ENCODE measurements at places on chromosomes 5 and 9. TPM values are rescaled to one million over a fixed set of nuclear protein-coding genes. Genes with fewer than 3 reads are reported as not detected.

The C5orf52 gene
- total RNA-seq = not detected

- H3K27me3 ChIP-seq = no peaks in the 10 kb centered on the region
- H3K4me1 ChIP-seq = no peaks in the 10 kb centered on the region
- H3K27ac ChIP-seq = no peak overlapping the region
- H3K4me3 ChIP-seq = no peak overlapping the region
Measured at GRCh38 chr5:1925111-1926070, 42.7 kb upstream of the IRX4 start.

GRCh38 chr9:34577400-34578240 lies 11.9 kb downstream of the CNTFR start:
- DNase-seq = no peak
- H3K4me3 ChIP-seq = no peak overlapping the region
- H3K36me3 ChIP-seq = no peaks in the 10 kb centered on the region
- H3K27ac ChIP-seq = no peak overlapping the region
- H3K27me3 ChIP-seq = peaks cover 44% of the 10 kb centered on the region

GRCh38 chr5:103037673-103038455 lies 82.1 kb downstream of the GIN1 start:
- DNase-seq = peak; percentile 10
- H3K4me1 ChIP-seq = no peaks in the 10 kb centered on the region
- no peak overlapping the region for H3K4me3 ChIP-seq
- H3K27me3 ChIP-seq = no peaks in the 10 kb centered on the region
- H3K36me3 ChIP-seq = no peaks in the 10 kb centered on the region

The RNF130 gene
- 14.7 TPM for total RNA-seq

The MSANTD3 gene
- 59.6 TPM for total RNA-seq

DNA sequence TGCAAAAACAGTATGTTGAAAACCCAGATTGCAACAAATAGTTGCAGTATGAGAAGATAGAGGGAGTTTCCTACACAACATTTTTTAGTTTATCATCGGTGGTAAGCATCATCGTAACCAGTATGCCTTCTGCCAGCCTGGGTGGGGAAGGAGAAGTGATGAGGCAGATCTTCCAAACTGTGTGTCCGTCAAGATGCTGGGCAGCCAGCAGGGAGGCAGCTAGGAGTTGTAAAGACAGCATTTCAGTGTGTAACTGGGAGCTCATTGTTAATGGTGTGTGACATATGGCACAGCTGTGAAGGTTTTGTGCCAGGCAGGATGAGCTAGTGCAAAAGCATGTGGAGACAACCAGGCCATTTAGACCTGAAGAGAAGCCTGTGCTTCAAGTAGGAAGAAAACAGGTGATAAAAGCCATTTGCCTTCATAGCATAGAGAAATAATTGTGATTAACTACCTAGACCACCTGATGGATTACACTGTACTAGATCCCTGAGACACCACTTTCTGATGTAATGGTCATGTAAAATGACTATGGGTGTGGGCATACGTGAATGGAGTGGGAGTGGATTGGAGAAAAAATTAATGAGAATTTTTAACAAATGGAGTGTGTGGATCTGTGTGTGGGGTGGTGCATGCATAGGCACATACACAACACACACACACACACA lies 347.0 kb upstream of the ADAMTSL1 start:
- no peaks in the 10 kb centered on the region for H3K4me1 ChIP-seq
- no peaks in the 10 kb centered on the region for H3K36me3 ChIP-seq
- H3K27ac ChIP-seq = no peak overlapping the region
- H3K4me3 ChIP-seq = no peak overlapping the region
- H3K27me3 ChIP-seq = no peaks in the 10 kb centered on the region

The SLC6A3 gene
- not detected for total RNA-seq

- H3K4me1 ChIP-seq = no peaks in the 10 kb centered on the region
- H3K27ac ChIP-seq = no peak overlapping the region
Measured at GRCh38 chr9:17068671-17069070, 66.2 kb upstream of the CNTLN start.

The IL9 gene
- total RNA-seq = not detected

DNA sequence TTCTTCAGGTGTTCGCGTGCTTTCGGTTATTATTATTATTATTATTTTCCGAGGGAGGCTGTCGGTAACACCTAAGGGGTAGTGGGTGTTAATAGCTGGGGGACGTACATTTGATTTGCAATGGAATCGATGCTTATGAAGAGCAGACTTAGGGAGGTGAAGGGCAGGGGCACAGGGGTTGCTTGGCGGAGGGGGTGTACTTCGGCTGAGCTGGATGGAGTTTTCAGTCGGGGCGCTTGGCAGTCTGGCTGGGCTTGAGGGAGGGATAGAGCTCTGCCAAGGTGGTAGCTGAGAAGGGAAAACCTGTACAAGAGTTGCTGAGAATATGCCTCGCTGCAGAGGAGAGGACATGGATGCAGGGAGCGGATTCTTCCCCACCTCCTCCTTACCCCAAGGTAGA lies 617 bp upstream of the PTPRD start:
- peaks cover 6% of the 10 kb centered on the region for H3K27me3 ChIP-seq
- no peaks in the 10 kb centered on the region for H3K36me3 ChIP-seq
- no peaks in the 10 kb centered on the region for H3K4me1 ChIP-seq
- DNase-seq = no peak
- peak overlapping the region; percentile 34 for H3K4me3 ChIP-seq
- no peak overlapping the region for H3K27ac ChIP-seq

DNA sequence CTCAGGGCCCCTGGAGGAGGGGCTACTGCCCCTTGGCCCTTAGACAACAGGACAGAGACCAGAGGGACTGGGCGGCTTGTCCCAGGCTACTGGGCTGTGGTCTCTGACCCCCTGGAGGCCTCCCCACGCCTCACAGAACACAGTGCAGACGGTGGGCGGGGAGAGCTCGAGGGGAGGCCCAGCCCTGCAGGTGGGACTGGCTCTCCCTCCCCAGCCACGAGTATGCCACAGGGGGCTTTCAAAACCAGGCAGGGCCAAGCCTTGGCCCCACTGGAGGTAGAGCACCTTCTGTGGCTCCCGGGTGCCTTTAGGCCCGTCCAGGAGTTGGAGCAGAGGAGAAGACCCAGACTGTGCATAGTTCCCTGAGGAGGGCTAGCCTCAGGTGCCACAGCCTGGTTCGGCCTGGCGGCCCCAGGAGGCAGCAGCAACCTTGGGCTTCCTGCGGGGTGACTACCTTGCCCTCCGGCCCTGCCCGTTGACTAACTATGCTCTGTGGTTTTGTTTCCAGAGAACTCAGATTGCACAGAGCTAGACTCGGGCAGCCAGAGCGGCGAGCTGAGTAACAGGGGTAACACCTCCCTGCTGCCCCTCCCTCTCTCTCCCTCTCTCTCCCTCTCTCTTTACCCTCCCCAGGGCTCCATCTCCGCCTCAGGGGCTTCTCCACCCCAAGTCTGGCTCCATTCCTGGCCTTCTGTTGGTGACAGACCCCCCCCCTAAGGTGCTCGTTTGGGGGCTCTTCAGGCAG lies 15.5 kb downstream of the CARD19 start:
- peaks cover 3% of the 10 kb centered on the region for H3K4me1 ChIP-seq
- DNase-seq = peak; percentile 61
- no peak overlapping the region for H3K4me3 ChIP-seq
- H3K27ac ChIP-seq = no peak overlapping the region
- H3K36me3 ChIP-seq = peaks cover 26% of the 10 kb centered on the region

DNA sequence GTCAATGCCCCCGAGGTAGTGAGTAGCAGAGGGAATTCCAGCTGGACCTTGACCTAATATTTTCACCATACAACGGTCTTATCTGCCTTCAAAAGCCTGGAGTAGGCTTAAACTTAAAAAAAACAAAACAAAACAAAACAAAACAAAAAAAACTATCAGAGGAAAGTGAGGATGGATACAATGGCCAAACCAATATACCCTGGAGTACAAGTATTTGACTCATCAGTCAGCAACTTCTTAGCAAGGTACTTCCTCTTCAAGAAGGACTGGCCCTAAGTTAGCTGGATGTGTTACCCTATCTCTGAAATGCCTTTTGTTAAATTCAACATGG lies 160.6 kb upstream of the GNA14 start:
- no peak overlapping the region for H3K4me3 ChIP-seq
- no peak for DNase-seq
- no peak overlapping the region for H3K27ac ChIP-seq
- peaks cover 4% of the 10 kb centered on the region for H3K4me1 ChIP-seq
- no peaks in the 10 kb centered on the region for H3K27me3 ChIP-seq

- H3K4me1 ChIP-seq = no peaks in the 10 kb centered on the region
- H3K36me3 ChIP-seq = no peaks in the 10 kb centered on the region
- H3K27me3 ChIP-seq = no peaks in the 10 kb centered on the region
Measured at GRCh38 chr9:119839888-119840287, 470.7 kb upstream of the BRINP1 start.

DNA sequence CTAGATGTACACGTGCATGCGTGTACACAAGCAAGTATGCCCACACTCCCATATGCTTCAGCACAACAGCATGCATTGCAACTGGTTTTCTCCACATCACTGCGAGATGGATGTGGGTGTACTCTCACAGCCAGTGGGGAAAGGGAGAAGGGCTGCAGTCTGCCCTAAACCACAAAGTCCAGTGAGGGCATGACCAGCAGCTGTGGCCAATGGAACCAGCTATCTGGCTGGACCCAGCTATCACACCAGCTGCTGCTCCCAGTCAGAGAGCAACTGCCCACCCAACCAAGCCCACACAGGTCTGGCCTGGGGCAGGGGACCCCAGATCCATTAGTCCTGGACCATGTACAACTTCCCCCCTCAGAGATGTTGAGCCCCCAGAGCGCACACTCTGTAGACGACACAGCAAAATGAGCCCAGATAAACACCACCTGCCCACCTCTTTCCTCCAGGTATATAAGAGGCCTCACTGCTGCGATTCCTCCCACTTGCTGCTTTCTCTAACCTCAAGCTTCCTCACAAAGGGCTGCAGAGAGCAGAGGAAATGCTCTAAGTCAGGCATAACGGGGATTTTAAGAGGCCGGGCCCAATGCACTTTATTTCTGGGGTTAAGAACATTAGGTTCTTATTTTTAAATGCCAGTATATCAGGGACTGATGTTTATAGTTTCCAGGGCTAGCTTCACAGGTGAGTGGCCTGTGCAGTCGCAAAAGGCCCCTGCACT lies 39.0 kb downstream of the SHB start:
- DNase-seq = no peak
- no peaks in the 10 kb centered on the region for H3K36me3 ChIP-seq
- H3K27ac ChIP-seq = no peak overlapping the region

GRCh38 chr9:125726456-125727132 lies 19.6 kb upstream of the MAPKAP1 start:
- no peaks in the 10 kb centered on the region for H3K36me3 ChIP-seq
- no peak overlapping the region for H3K27ac ChIP-seq
- no peak overlapping the region for H3K4me3 ChIP-seq
- no peak for DNase-seq
- H3K27me3 ChIP-seq = peaks cover 4% of the 10 kb centered on the region
- no peaks in the 10 kb centered on the region for H3K4me1 ChIP-seq

DNA sequence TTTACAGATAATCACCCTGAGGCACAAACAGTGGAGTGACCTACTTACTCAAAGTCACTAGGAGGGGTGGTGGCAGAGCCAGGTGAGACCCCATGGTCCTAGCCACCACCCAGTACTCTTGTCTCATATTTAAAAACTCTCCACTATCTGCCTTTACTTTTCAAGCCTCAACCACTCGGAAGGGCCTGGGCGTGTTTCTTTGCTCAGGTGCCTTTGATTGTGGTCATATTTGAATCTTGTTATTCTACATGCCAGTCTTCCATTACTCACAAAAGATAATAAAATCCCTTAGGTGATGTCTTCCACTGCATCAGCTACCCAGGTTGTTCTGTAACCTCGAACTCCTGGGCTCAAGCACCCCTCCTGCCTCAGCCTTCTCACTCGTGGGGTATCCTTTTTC lies 20.7 kb upstream of the TRIM36 start:
- H3K4me3 ChIP-seq = no peak overlapping the region
- H3K27ac ChIP-seq = no peak overlapping the region
- no peaks in the 10 kb centered on the region for H3K27me3 ChIP-seq
- no peak for DNase-seq
- H3K36me3 ChIP-seq = no peaks in the 10 kb centered on the region

DNA sequence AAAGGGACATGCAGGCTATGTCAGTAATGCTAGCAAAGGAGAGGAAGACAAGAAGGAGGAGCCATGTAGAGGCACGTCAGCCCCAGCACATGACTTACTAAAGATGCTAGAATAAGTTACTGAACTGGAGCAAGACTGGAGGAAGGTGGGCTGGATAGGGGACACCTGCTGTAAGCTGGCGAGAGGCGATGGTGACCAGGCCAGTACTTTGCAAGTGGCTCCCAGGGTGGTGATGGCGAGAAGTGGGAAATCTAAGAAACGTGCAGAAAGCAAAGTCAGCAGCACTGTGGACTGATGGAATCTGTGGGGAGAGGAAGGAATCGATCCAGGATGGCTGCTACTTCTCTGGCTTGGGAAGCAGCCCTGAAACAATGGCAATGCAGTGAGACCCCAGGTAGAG lies 617.1 kb upstream of the ADAMTS16 start:
- no peak for DNase-seq
- no peaks in the 10 kb centered on the region for H3K4me1 ChIP-seq
- no peaks in the 10 kb centered on the region for H3K36me3 ChIP-seq
- no peak overlapping the region for H3K27ac ChIP-seq
- no peaks in the 10 kb centered on the region for H3K27me3 ChIP-seq

DNA sequence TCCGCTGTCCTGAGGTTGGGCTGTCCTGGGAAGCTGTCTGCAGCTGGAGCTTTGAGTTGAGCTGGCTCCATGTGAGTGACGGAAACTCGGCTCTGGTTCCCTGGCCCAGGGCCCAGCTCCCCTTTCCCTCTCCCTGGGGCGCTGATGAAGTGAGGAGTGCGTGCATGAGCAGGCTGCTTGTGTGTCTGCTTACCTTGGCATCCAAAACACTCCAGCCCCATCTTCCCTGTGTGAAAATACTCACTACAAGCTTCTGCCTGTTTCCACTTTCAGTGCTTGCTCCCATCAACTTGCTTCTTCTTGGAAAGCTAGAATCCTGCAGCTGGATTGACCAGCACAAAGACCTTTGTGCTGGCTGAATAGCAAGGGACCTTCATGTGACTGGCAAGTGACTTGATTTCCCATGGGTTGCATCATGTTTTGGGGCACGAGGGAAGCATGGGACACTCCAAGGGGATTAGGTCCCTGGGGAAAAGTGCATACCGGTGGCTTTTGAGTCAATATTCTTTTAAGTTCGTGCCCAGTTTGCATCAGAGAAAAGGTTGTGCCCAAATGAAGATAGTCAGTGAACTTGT lies 198.1 kb downstream of the GADD45G start:
- no peaks in the 10 kb centered on the region for H3K27me3 ChIP-seq
- peak; percentile 33 for DNase-seq
- no peaks in the 10 kb centered on the region for H3K4me1 ChIP-seq

DNA sequence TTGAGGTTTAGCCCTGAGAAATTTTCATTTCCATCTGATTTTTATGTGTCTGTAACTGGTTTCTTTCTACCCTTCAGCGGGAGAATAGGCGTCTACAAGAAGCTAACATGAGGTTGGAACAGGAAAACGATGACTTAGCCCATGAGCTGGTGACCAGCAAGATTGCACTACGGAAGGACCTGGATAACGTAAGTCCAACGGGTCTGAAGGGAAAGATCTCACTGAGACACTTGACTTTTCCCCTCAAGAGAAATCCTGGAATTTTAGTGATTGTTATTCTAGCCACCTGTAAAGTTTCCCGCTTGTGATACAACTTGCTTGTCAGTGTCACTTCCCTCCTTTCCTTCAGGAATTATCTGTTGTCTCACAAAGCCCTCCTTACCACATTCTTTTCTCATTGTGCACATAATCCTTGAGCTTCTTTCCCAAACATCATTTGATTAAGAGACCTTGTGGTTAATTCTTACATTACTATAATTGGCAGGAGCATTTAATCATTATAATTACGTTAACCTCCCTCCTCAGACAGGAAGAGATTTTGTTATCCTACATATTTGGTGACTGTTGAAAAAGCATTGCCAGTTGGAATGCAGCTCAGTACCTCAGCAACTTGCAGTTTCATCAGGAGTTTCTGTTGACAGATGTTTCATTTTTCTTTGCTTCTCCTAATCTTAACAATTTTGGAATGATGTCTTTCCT lies 56.9 kb downstream of the GPR21 start:
- H3K4me3 ChIP-seq = no peak overlapping the region
- H3K27ac ChIP-seq = no peak overlapping the region
- no peaks in the 10 kb centered on the region for H3K4me1 ChIP-seq
- H3K36me3 ChIP-seq = peaks cover 4% of the 10 kb centered on the region
- DNase-seq = no peak
- H3K27me3 ChIP-seq = no peaks in the 10 kb centered on the region

Data from fibroblast of lung (primary cell).